ENCODE measurements at places on chromosomes 4 and X.
A peak's percentile ranks its signal among the peaks of the same experiment; 100 is the strongest.

GRCh38 chrX:37921758-37922157, 74.4 kb upstream of the DYNLT3 start:
- peak; percentile 24 for DNase-seq

- peak; percentile 24 for DNase-seq
These were observed 90.0 kb upstream of the GRPR start for GRCh38 chrX:16033331-16033730.

- DNase-seq: peak; percentile 13
These were observed 1101.7 kb upstream of the INTU start for GRCh38 chr4:126530996-126531585.

DNA sequence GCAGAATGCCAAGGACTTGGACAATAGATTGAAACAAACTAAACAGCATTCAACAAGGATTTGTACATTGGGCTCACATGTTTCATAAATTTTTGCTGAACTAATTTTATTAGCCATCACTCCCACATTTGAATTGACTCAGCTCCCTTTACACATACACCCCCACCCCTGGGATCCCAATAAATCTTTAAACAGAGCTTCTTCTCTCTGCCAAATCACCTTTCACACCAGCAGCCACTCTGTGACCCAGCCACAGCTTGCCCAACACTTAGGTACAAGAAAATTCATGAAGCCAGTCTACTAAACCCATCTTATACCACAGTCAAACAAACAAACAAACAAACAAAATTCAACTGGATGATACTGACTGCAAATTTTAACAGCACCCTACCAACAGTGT, 21.6 kb downstream of the PHKA2 start:
- no peak for DNase-seq

GRCh38 chr4:24664956-24665355, 80.6 kb upstream of the DHX15 start:
- DNase-seq: peak; percentile 38

DNA sequence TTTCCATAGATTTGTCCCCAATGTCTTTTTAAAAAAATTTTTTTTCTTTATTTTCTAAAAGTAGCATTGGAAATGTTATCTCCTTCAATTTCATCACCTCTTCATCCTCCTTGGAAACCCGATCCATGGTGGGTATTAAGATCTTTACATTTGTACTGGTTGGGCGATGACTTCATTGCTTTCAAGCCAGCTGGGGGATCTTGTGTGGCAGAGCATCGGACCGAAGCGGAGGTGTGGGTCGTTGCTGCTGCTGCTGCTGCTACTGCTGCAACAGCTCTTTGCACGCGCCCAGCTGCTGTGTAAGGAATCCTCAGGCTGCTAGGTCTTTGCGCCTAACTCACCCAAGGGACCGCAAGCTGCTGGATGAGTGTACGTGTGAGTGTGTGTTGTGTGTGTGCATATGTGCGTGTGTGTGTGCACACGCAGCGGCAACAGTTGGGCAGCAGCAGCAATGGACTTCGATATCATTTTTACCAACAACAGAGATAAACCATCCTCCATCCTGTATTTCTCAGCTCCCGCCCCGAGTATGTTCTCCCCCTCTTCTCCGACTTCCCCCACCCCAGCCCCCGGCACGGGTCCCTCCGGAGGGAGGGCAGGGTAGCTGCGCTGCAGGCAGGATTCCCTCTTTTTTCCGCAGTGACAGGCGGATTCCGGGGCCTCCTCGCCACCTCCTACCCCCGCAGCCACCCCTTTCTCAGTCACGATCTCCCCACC, 768 bp upstream of the CDKL5 start:
- DNase-seq: peak; percentile 57

GRCh38 chrX:153578889-153579288, 20.1 kb downstream of the CCNQ start:
- no peak for DNase-seq

- DNase-seq: no peak
These were observed 26.1 kb downstream of the IGSF1 start for GRCh38 chrX:131262738-131263679.

DNA sequence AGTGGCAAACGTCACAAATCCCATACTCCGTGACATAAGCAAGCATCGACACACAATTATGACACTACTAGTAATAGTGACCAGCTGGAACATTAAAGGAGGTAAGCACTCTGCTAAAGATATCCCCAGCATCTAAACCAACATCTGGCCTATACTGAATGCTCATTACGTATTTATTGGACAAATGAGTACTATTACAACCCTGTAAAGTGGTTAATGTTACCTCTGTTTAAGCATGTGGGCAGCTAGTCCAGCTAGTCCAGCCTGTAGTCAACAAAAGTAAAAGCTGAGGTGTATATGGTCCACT, 419 bp upstream of the RPGR start:
- DNase-seq: no peak

- DNase-seq: peak; percentile 15
These were observed 765.3 kb upstream of the SLIT2 start for GRCh38 chr4:19486400-19486799.

DNA sequence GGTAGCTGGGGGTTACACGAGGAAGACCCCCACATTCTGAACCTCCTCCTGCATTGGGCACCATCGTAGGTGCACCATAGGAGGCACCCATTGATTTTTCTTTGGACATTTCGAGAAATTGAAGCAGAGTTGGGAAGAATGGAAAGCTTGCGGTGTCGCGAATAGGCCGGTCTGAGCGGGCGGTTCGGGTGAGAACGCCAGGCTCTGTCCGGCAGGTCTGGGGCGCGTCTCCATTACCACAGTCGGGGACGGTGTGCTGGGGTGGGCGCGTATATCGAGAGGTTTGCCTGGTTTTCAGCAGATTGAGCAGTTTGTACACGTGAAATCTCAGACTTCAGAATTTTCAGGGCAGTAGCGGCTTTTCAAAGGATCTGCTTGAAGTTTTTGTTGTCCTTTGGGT, 560 bp downstream of the PASD1 start:
- DNase-seq: no peak

DNA sequence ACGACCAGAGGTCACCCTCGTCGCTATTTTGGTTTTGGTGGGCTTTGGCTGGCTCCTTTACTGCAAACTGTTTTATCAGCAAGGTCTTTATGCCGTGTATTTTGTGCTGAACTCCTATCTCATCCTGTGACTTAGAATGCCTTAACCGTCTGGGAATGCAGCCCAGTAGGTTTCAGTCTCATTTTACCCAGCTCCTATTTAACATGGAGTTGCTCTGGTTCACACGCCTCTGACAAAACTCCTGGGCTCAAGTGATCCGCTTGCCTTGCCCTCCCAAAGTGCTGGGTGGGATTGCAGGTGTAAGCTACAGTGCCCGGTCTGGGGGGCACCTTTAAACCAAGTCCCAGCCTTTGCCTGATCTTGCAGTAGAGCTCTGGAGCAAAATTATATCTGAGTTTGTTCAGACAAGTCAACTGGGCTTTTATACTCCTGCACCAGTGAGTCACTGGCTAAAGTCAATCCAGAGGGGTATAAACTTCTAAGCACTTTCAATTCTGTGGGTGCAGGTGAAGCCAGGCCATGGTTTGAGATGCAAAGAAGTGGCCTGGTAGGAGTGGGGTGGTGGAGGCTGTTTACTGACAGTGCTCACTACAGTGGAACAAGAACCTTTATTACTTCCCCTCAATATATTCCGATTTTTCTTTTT, 50.2 kb downstream of the MGST2 start:
- DNase-seq: no peak

DNA sequence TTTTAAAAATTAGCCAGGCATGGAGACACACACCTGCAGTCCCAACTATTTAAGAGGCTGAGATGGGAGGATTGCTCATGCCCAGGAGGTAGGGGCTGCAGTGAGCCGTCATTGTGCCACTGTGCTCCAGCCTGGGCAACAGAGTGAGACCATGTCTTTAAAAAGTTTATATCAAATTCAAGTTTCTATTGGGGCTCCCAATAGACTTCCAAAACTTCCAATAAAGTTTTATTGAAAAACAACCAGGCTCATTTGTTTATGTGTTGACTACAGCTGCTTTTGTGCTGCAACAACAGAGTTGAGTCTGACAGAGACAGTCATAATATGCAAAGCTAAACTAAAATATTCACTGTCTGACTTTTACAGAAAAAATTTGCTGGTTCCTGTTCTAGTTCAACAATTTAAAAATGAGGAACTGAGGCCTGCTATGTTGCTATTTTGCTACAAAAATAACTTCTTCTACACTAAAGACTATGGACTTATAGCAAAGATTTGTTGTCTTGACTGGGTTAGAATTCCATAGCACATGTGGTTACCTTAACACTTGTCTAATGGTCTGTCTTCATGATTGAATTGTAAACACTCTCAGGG, 63.3 kb upstream of the RELL1 start:
- DNase-seq: no peak

DNA sequence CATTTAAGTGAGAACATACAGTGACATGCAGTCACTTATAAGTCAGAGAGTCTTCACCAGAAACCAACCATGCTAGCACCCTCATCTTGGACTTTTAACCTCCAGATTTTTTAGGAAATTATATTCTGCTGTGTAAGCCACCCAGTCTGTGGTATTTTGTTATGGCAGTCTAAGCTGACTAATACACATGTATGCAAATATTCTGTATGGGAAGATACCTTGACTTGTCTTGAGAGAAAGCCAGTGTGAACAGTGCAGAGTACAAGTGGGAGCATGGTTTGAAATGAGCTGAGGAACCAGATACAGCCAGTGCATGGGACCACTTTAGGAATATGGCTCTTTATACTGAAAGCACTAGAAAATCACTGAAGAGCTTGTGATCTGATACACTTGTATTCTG, 110.4 kb upstream of the MAP9 start:
- no peak for DNase-seq

DNA sequence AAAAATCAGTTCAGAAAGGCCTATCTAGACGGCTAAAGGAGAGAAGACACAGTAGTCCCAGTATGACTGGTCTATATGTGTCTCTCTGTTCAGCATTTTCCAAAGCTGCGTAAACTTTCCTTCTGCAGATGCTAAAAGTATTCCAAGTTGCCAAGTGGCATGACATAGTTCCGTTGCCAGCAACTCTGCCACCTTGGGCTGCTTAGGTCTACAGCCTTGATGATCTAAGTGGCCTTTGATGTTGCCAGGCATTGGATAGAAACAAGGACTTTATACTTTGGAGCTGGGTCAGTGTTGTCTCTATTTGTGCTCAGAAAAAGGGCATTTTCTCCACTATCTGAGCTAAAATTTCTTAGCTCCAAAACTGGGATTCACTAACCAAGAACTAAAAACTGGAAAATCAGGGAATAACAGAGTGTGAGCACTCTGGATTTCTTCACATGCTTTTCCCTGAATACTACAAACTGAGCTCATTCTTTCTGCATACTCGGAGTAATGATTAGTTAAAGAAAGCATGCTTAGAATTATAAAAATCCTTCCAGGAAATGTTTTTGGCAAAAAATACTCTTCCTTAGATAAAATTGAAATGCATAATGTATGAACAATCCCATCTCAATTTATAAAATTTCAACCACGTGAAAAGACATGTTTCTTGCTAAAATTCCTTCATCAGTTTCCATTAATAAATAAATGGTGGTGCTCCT, 191.4 kb downstream of the ADAMTS3 start:
- DNase-seq: peak; percentile 83

DNA sequence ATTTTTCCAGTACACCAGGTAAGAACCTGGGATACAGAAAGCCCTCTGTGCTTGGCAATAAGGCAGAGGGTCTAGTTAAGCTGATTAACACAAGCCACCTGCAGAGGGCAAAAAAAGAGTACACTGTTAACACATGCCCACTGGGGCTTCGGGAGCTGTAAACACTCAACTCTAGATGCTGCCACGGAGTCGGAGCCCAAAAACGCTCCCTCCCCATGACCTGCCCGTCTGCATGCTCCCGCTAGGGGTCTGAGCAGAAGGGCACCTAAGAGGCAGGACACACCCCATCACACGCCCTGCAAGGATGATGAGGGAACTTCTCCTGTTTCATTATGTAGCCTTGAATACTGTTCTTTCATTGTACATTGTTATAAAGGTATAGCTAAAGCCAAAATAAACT, 715.6 kb upstream of the AADAT start:
- no peak for DNase-seq

DNA sequence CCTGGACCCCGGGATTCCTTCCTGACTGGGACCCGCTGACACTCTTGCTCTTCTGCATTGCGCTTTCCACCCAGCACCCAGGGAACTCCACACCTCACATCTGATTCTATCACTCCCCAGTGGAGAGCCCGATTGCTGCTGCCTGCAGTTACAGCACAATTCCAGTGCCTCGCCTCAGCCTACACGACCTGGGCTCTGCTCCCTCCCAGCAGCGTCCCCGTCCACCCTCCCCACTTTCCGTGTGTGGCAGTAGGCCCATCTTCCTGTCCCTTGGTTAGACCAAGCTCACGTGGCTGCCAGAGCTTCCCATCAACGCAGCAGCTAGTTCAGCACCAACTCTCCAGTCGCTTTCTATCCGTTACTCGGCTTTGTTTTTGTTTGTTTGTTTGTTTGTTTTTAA, 66.6 kb upstream of the SORBS2 start:
- no peak for DNase-seq

DNA sequence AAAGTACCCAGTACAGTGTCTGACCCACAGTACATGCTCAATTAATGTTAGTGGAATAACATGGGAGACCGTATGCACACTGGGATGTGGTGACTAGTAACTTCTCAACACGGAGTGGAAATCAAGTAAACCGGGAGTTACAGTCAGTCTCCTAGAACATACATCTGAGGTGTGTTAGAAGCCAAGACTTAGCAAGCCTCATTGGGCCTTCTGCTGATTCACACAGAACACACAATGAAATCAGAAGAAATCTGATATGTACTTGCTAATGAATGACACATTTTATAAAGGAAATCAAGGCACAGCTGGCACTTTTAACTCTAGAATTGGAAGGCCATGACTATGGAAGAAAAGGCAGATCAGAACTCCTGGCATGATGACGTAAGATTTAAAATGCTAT, 13.0 kb downstream of the TRAPPC2 start:
- DNase-seq: no peak

DNA sequence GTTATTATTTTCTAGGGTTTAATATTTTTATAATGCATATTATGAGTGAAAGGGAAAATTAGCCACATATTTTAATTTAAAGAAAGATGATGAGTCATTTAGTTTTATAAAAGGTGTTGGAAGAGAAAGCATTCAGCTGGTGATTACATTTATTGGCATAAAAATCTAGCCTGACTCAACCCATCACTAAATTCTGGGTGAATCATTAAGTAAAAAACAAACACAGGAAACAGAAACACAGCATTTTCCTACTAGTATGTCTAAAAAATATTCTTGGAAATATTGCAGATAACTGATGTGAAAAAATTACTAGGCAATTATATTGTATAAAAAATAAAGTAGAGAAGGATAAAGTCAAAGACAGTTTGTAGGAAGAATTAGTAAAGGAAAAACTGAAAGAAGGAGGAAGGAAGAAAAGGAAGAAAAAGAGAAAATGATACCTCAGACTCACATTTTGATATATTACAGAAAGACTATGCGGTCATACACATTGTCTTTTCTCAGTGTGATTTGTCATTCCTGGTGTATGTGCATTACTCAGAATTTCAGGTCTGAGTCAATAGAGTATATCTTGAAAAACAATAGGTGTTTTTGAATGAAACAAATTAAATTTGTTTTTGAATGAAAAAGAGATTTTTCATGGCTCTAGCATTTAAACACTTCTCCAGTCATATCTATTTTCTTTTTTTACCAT, 48.0 kb upstream of the SPOCK3 start:
- DNase-seq: no peak
